Fibroblast of villous mesenchyme (primary cell): ENCODE measurements at places on chromosomes 3 and 15.
A peak's percentile ranks its signal among the peaks of the same experiment; 100 is the strongest.

DNA sequence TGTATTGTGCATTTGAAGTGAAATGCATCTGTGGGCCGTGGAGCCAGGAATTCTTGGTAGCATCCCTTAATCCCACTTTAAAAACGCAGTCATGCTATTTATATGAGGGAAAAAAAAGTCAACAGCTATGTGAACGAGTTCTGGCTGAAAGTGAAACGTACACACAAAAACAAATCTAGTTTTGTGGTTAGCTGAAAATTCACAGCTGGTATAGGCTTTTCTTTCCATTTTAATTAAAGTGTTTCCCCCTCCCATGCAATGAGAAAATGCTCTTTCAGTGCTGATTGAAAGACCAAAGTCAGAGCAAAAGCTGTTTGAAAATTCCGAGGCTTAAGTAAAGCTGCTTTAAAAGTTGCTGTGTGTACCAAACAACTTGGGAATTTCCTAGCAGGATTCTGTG lies 297.4 kb downstream of the PLCL2 start:
- DNase-seq = peak; percentile 60

DNA sequence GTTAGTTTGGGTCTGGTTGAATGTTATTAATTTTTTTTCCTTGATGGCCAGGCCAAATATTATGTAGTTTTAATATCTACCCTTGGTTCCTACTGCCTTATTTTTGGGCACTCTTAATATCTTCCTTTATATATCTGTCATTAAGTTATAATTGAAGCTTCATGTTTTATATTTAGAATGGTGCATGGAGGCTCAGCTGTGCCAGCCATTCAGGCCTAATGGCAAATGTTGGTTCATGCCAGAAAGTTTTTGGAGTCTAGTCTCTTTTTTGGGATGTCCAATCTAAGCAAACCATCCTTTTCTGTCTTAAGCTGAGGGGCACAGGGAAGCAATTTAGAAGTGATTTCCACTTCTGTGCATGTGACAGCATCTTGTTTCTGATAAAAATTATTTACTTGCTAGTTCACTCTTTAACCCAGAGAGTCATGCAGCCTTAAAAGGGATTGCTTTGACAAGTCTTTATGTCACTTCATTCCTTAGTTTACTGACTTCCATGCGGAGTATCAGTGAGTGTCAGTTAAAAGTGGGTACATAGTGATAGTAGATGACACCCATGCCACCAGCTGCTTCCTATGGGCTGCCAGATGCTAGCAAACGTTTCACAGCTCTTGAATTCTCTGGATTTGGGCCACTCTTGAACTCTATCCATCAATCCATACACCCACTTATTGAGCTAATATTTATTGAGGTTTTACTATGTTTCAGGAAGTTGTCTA lies 33.0 kb downstream of the MITF start:
- DNase-seq = no peak

GRCh38 chr15:82568986-82569385 lies 28.7 kb upstream of the RPS17 start:
- no peak for DNase-seq

DNA sequence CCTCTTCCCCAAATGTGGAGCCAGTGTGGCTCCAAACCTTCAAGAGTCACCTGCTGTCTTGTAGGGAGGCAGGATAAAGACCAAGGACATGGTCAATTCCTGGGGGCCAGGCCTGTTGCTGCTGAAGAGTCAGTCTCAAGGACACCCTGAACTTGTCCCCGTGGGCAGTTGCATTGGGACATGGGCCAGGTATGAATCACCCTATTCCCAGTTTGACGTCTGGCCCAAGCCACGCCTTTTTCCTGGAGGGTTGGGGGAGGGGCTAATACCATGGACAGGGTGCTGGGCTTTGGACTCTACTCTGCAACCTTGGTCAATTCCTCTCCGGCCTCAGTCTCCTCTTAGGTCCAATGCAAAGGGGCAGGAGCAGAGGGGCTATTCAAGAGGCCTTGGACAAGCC lies 10.4 kb downstream of the ATP2B2 start:
- DNase-seq = no peak

GRCh38 chr3:141454906-141455602 lies 31.8 kb upstream of the RASA2 start:
- peak; percentile 85 for DNase-seq
